ENCODE measurements at places on chromosomes 11 and 22. TPM values are rescaled to one million over a fixed set of nuclear protein-coding genes. Genes with fewer than 3 reads are reported as not detected.

DNA sequence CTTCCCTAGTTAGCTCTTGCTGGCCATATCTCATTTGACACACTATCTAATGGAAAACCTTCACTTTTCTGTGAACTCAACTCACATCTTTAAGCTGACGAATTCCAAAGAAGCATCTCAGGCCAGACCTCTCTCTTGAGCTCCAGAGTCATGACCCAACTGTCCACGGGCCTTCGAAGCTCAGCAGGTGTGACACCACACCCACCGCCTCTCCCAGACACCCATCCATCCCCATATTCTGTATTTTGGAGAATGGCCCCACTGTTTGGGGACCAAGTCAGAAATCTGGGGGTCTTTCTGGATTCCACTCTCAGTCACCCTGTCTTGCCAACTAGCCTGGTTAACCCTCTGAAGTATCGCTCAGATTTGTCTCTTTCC is 125.8 kb downstream of the ST3GAL4 start:
- no peak overlapping the region for H3K27ac ChIP-seq
- H3K27me3 ChIP-seq, result no peaks in the 10 kb centered on the region
- peaks cover 16% of the 10 kb centered on the region for H3K4me1 ChIP-seq
- H3K36me3 ChIP-seq, result no peaks in the 10 kb centered on the region
- no peak for DNase-seq
- H3K4me3 ChIP-seq, result no peak overlapping the region

- DNase-seq, result no peak
- no peaks in the 10 kb centered on the region for H3K4me1 ChIP-seq
- H3K4me3 ChIP-seq, result no peak overlapping the region
- H3K36me3 ChIP-seq, result no peaks in the 10 kb centered on the region
- H3K27me3 ChIP-seq, result no peaks in the 10 kb centered on the region
Observed at GRCh38 chr11:66686801-66687750, 9.4 kb upstream of the RBM4B start.

TMEM123 gene
- total RNA-seq, result 243 TPM

CD248 gene
- total RNA-seq, result not detected

GRCh38 chr11:66543263-66544107 is 2.4 kb downstream of the ZDHHC24 start:
- peaks cover 2% of the 10 kb centered on the region for H3K27me3 ChIP-seq
- peaks cover 17% of the 10 kb centered on the region for H3K4me1 ChIP-seq
- peak; percentile 83 for DNase-seq

DNA sequence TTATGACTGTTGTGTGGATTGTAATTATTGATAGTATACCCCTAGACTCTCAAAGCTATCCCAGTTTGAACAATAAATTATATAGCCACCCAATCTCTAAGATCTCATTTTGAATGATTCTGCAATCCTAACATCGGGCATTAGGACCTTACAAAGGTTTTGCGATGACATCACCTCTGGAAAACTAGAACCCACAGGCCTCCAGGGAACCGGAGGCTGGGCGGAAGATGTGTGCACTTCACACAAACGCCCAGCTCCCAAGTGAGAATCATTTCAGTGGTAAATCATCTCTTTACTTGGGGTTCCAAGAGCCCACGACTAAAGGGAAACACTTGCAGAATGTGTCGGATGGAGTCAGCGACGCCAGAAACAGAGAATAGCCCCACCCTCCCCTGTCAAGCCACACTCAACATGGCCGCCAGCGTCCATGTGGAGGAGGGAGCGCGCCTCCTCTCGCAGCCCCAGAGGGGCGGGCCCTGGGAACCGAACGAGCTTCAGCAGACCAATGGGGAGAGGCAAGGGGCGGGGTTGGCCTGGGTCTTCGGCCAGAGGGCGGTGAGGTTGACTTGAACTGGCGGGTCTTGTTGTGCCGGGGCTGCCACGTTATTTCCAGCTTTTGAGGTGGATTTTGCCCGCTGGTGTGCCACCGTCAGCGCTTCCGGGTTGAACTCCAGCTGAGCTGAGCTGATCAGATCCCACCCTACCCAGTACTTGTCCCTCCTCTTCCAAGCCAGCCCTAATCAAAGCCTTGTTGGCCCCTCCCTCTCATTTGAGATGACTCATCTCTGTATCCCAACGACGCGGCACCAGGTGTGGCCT is 8.4 kb upstream of the MRPL48 start:
- H3K4me1 ChIP-seq, result peaks cover 8% of the 10 kb centered on the region
- DNase-seq, result peak; percentile 99
- no peaks in the 10 kb centered on the region for H3K36me3 ChIP-seq
- peak overlapping the region; percentile 98 for H3K27ac ChIP-seq

All from activated CD4-positive, alpha-beta T cell treated with anti-CD3 and anti-CD28 coated beads, Interleukin-2, amount 10 ng/mL, durations not matched to agents 24 days and 14 days (primary cell).